Stimulated activated naive CD4-positive, alpha-beta T cell treated with Interleukin-2 at 50 U/mL for 16 hours (primary cell): ENCODE measurements at places on chromosomes 16 and 17.

- DNase-seq: no peak
These were observed 403.3 kb upstream of the TNRC6C start for GRCh38 chr17:77555121-77555591.

GRCh38 chr17:48835971-48836370, 5.1 kb downstream of the CALCOCO2 start:
- no peak for DNase-seq

DNA sequence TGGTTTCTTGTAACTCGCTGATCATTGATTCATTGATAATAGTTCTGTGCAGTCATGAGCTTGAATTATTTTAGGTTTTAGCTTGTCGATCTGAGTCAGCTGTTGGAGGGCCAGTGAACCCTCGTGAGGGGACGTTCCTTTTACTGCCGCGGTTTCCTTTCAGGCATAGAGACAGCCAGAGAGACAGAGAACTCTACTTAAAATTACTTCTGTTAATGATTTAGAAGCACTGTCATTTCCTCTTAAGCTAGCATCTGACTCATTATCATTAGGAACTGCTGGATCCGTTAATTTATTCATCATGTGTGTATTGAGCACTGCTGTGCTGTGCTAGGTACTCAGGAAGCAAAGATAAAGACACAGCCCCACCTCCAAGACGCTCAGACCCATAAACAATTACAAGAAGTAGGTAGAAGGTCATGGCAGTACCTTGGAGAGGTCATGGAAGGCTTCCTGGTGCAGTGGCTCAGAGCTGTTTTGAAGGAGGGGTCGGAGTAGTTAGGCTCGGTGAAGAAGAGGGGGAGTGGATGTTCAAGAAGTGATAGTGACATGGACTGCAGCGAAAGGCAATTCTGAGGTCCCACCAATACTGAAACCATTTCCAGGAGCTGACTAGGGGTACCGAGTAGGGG, 3.3 kb downstream of the PGS1 start:
- peak; percentile 60 for DNase-seq

- DNase-seq: no peak
These were observed 118.4 kb upstream of the HSBP1 start for GRCh38 chr16:83689385-83689831.

GRCh38 chr17:27494192-27495091, 38.2 kb downstream of the KSR1 start:
- DNase-seq: no peak

- no peak for DNase-seq
These were observed 610.7 kb downstream of the TMEM114 start for GRCh38 chr16:7979448-7980132.

DNA sequence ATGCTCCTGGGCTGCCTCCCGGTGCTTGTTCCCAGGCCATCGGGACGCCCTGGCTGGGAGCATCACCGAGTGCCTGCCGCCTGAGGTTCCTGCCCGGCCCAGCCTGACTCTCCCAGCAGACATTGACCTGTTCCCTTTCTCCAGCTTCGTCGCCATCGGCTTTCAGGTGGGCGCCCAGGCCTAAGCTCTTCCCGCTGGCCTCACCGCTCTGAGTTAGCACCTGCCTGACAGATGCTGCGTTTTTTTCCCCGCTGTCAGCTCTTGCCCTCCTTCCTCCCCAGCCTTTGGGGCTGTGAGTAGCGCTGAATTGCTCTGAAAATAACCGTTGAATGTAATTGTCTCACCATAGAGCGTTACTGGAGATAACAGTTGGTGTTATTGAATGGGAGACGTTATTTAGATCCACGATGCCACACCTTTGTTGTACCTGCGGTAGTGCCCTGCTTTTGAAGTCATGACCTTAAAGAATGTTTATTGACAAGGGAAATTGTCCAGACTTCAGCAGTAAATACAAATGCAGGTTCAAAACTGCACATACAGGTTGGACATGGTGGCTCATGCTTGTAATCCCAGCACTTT, 21.3 kb upstream of the SMIM5 start:
- no peak for DNase-seq

DNA sequence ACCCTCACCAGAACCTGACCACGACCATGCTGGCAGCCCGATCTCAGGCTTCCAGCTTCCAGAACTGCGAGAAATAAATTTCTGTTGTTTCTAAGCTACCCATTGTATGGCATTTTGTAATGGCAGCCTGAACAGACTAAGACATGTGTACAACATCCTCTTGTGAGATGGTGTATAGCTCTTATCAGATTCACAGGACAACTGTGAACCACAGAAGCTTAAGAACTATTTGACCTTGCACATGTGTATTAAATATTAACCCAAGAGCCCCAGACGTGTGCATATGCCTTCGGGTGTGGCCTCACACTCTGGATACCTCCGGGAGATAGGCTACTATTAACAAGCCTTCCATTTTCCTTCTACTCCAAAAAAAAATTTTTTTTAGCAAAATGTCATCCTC, 248.9 kb downstream of the SLC39A11 start:
- no peak for DNase-seq

DNA sequence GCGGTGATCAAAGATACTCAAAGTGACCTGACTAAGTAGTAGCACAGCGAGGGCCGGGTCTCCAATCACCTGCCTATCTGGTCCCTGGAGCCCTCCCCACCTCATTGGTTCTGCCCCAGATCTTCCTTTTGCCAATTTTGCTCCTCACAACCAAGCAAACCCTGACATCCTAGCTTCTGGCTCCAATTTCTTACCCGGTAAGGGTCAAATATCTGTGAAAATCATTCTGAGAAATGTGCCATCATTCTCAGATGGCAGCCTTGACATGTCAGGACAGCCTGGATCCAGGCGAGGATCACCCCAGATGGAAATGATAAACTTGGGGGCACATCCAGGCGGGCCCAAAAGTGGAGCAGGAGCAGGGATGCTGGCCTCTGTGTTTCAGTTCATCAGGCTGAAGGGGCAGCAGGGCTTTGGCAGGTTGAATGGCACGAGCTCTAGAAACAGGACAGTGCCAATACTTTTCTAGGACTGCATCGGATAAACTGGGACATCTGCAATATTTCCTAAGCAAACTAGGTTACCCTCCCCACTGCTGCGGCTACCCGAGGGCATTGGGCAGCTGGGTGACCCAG, 83.9 kb downstream of the SHISA6 start:
- DNase-seq: no peak

DNA sequence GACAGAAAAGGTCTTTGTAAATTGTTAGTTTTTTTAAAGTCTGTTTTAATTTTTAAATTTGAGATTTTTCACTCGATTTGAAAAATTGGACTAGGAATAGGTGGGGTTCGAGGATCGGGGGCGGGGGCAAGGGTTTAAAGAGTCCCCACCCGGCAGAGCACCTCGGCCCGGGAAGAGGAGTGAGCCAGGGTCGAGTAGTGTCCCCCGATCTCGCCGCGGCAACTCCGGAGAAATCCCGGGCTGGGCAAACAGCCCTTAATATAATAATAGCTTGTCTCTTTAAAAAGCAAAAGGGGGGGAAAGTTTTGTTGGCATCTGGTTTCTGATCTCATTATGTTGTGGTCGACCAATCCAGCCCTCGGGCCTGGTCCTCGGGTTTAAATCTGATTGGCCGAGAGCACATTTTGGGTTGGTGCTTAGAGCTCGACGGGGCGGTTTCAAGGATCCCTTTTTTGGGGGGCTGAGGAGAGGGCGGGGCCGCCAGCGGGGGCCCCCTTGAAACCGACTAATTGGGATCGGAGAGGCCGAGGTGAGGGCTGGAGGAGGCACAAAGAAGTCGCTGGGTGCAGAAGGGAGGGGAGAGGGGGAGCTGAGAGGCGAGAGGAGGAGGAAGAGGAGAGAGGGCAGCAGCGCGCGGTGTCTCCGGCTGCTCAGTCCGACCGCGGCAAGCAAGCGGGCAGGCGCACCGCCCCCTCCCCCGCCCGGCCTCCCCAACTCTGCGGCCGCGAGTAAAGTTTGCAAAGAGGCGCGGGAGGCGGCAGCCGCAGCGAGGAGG, at the start of gene FZD2:
TSS of gene FZD2 (plus strand) at position 653 of the 775 bp plus-strand sequence. CDS start 205 bp downstream, outside the sequence.
- peak; percentile 11 for DNase-seq

DNA sequence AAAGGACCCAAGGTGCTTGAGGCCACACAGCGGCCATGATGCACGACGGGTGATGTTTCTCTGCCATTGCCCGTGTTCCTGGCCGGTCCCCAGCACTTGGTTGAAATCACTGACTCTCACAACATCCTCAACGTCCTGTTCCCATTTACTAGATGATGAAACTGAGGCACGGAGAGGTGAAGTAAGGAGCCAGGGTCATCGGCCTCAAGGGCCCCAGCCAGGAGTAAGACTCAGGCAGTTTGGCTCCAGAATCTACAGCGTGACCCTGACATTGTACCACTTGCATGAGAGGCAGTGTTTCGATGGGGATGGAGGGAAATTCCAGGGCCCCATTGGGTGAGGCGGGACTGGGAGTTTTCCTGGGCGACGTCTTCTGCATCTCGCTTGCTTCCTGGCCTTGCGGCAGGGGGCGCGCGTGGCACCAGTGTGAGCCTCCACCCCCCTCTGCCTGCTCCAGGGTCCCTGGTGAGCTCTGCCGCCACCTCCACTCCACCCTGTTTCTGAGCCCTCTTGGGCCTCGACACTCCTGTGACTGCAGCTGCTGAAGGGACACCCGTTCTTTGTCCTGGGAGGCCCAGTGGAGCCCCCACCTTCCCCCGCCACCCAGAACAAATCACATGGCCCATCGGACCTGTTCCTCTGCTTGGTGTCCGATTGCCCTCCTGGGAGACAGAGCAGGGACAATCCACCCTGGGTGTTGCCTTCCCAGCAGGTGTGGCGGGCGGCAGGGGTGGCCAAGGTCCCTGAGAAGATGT, 133.0 kb upstream of the GSE1 start:
- DNase-seq: no peak

- peak; percentile 52 for DNase-seq
These were observed 5.1 kb upstream of the GGT6 start for GRCh38 chr17:4565209-4566141.

- no peak for DNase-seq
These were observed 26.2 kb downstream of the CCR7 start for GRCh38 chr17:40538936-40539705.

DNA sequence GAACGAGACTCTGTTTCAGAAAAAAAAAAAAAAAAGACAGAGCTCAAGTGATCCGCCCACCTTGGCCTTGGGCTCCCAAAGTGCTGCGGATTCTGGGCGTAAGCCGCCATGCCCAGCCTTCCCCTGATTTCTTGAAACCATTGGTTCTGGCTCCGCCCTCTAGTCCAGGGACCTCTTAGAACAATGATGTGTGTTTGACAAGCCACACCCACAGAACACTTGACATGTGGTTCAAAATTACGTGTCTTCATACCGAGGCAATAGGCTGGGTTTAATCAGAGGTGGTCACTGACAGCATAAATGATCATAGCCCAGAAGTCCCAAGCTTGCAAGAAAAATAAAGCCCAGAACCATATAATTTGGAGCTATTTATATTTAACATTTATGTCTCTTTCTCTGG, 23.0 kb downstream of the KNOP1 start:
- no peak for DNase-seq
